MV-4-11 (cell line): ENCODE measurements at places on chromosomes 5 and 9.
A peak's percentile ranks its signal among the peaks of the same experiment; 100 is the strongest.

- DNase-seq = peak; percentile 52
Observed at GRCh38 chr9:74173284-74173683, 323.9 kb upstream of the RORB start.

GRCh38 chr5:147892696-147893296 is 13.5 kb downstream of the C5orf46 start:
- no peak for DNase-seq

- DNase-seq = no peak
Observed at GRCh38 chr9:116377179-116377798, 223.7 kb downstream of the PAPPA start.

DNA sequence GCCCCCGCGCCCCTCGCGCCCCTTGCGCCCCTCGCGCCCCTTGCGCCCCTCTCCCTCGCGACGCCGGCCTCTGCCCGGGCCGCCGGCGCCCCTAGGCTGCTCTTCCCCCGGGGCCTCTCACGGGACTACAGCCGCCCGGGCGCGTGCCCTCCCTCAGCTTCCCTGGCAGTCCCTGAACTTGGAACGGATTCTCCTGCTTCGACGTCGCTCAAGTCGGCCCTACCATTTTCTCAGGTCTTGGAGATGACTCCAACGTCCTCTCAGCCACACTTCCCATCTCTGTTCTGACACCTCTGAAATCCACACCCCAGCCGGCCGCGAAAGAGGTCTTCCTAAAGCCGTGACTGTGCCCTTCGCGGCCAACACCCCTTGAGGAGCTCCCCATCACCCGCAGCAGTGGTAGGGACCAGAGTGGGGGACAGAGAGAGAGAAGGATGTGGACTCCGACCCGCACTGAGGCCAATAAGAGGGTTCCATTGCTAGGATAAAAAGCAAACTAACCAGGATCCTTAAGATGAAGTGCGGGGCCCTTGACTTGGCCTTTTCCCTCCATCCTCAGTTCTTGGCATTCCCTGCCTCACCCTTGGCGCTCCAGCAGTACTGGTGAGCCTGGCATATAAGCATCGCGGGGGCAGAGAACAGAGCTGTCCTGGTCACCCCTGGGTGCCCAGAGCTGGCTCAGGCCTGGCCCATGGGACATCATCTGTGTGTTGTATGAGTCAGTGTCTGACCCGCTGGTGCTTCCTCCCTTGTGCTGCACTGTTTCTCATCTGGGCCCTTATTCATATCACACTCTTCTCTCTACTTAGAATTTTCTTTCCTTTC is 38.6 kb upstream of the GARNL3 start:
- no peak for DNase-seq

DNA sequence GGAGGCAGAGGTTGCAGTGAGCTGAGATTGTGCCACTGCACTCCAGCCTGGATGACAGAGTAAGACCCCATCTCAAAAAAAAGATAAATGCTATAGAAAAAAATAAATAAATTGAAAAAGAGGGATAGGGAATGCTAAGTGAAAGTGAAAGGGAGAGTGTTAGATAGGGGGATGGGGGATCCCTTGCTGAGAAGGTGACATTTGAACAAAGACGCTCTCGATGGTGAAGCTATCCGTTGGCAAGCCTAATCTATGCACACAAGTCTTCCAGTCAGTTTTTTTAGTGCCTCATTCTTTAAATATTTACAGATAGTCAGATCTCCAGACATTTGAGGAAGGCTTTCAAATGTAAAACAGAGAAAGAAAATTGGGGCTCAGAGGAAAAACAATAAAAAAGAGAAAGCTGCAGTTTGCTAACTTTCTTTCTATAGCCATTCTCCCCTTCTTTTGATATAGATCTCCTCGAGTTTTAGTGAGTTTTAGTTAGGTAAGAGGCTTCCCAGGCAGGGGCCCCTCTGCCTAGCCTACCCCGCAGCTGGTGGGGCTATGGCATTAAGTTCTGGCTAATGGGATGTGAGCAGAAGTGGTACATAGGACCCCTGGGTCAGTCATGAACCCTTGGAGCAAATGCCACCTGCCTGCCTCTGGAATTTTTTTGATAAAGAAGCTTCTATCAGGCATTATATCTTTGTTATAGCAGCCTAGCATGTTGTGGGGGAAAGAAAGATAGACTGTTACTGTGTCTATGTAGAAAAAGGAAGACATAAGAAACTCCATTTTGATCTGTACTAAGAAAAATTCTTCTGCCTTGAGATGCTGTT is 12.0 kb downstream of the GLRX start:
- DNase-seq = no peak

DNA sequence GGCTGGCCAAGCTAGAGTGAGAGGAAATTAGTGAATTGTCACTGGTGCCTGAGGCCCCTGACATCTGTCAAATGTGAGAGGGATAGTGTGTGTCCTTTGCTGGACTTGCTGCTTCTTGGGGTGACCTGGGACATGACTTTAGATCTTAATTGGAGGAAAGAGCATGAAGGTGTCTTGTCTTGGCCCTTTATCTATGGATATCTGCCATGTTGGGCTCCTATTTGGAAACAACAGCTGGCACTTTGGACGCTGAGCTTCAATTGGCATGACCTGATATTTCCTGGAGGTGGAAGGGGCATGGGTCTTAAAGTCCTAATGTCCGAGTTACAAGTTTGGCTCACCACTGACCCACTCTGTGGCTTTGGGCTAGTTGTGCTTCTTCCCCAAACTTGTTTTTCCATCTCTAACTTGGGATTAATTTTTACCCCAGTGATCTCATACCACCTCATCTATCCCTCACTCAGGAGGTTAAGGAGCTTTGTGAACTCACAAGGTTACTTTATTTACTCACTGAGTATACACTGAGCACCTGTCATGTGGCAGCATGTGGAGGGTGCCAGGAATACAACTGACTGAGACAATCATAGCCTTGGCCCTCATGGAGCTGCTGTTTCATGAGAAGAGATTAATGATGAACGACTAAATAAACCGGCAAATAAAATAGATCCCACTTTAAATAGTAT is 30.1 kb upstream of the CXCL14 start:
- no peak for DNase-seq

DNA sequence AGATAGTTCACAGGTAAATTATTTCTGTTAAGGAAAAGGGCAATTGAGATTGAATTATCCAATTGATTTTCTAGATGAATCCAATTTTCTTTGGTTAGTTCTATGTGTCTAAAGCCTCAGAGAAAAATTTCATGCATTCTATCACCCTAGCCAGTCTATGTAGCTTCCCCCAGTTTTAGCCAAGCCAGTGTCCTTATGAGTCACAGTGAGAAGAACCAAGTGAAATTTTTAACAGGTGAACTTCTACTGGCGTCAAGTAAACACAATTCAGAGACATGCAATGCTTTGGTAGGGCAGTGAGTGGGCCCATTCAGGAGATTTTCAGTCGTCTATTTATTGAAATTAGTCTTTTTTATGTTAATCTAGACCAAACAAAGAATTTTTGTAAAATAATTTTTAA is 1077.4 kb upstream of the ARRDC3 start:
- DNase-seq = no peak

DNA sequence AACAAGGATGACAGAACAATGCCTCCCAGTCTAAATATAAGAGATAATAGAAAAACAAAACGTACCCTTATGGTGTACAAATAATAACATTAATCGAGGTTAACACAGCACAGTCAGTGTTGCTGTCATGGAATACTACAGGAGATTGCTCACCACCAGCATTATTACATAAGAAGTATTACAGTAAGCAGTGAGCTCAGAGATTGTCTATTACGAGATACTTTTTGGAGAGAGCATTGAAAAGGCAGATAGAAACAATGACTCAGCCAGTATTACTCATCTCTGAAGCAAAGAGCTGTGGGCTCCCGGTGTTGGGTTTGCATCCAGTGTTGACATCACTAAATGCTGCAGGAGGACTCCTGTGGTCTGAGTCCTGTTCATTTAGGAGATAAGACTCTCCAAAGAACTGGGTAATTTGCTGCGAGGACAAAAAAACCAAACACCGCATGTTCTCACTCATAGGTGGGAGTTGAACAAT is 191.9 kb upstream of the SEMA6A start:
- peak; percentile 83 for DNase-seq

DNA sequence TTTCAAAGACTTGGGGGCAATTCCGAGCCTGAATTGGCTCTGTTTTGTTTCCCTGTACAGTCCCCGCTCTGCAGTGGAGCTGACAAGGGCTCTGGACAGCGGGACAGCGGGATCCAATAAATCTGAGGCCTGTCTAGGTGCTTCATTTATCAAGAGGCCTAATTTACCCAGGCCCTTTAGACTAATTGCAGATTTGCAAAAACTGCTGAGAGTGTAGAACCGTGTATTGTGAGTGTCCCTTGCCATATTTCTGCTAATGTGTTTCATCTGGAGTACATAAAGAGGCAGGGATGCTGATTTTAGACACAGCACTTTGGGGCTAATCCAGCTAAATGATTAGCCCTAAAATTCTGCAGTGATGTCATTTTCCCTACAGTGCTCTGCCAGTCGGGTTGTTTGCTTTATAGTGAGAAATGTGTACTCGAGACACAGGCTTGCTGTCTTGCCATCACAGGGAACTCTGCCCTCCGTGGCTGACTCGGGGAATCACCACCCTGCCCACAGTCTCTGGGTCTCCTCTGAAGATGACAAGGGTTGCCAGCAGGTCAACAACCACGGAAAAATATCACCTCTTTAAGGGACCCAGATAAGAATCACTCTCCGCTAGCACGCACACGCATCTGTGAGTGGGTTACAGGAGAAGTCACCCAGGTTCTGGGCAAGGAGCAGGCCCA is 592.0 kb downstream of the BNC2 start:
- no peak for DNase-seq

DNA sequence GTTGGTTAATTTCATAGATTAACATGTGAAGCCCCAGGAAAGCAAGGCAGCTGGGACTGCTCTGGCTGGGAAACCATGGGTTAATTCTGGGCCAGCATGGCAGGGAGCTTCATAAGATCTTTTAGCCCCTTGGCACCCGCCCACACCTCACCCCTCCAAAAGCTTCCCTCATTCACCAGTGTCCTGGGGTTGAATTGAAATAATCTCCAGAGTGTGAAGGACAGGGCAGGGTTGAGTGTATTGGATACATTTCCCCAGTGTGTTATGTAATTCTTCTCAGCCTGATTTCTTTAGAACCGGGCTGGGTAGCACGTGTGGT is 19.4 kb downstream of the WNT8A start:
- DNase-seq = no peak

GRCh38 chr9:119370816-119371215 is 1.6 kb upstream of the BRINP1 start:
- peak; percentile 7 for DNase-seq

DNA sequence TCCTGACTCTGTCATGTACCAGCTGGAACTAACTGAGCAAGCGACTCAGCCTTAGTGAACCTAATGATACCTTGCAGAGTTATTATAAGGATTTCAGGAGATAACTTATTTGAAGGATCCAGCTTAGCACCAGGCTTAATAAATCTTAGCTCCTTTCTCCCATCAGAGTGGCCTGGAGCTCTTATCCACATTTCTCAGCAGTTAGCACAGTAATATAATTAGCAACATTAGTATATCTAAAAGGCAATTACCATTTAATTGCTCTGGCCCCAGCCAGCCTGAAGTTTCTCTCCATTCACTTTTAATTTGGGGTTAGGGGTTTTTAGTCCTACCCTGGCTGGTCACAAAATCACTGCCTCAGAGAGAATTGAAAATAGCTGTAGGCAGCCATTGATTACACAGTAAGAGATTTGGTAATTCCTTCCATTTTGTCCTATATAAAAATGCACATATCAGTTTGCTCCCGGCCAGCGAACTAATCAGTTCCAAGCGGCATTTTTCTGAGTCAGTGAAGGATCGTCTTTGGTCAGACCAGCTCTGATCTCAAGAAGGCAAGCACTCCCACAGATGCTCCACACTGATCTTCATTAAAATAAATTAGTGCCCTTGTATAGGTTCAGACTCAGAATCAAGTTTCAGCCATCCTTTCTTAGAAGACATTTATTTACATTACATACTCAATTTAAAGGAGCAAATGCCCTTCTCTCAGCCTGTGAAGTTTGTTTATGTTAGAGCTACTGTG is 56.6 kb downstream of the SNCAIP start:
- DNase-seq = no peak

DNA sequence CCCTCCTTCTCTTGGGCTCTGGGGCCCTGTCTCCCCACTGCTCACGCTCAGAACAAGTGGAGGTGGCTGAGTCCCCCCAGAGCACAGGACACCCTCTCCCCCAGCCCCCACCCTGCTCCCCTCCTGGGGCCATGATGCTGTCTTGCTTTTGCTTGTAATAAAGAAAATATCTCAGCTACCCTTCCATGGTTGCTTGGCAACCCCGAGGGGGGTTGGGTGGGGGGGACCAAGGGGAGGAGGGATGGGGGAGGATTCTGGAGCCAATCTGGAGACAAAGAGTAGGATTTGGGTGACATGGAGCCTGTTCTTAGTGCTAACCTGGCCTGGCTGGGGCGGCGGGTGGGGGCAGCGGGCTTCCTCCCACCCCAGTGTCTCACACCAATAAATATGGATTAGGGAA is 16.1 kb upstream of the CERCAM start:
- no peak for DNase-seq

DNA sequence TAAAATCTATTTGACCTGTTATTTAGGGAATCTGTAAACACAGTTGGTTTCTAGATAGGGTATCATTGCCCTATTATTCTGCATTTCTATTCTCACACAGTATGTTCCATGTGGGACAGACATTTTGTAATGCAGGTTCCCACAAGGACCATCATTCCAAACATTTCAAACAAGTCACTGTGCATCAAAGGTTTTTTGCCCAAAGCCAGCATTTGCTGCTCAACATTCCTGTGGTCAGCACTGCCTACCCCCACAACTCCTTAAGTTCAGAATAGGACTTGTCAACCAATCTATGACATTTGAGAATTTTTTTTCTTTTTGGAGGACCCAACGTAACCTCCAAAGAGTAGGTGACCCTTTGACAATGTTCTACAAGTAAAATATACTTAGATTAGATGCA is 95.7 kb downstream of the LPAR1 start:
- DNase-seq = no peak

- DNase-seq = no peak
Observed at GRCh38 chr9:77916820-77917219, 114.8 kb downstream of the GNAQ start.

GRCh38 chr5:7869474-7870136 is 657 bp downstream of the MTRR start:
- no peak for DNase-seq
